Ammon's horn (tissue), 1 donor: ENCODE measurements at places on chromosomes 13 and 19.

GRCh38 chr13:106262886-106263285, 272.6 kb downstream of the EFNB2 start:
- no peak for DNase-seq

- no peak for DNase-seq
Measured at GRCh38 chr13:99434258-99434788, 66.9 kb upstream of the TM9SF2 start.

- no peak for DNase-seq
Measured at GRCh38 chr19:7986321-7987113, 18.9 kb downstream of the ELAVL1 start.

DNA sequence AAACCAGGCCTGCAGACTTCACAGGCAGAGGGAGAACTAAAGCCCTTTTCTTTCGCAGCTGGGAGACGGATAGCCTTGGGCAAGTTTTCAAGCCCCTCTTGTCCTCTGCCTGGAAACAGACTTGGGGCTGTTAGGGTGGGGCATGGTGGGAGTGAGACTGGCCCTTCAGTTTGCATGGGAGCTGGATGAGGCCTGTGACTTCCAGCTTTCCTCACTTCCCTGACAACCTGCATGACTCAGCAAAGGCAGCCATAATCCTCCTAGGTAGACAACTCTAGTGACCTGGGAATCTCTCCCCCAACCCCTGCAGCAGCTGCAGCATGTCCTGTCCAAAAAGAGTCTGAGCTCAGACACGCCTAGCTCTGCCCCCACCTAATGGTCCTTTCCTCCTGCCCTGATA, 93.0 kb downstream of the POSTN start:
- DNase-seq: no peak

DNA sequence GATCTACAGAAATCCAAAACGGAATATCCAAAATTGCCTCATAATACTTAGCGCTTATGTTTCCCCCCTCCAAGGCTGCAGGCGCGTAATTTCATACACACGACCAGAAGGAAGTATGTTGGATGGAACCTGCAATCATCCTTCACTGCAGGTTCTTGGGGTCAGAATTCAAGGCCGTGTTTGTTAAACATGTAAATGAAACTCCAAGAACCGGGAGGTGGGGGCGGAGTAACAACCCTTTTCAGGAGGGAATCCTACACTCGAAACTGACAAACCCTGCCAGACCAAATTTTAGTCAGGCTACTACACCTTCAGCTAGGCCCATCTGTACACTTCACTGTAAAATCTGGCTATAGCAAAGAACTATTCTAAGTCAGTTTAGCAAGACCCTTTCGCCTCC, 1.3 kb downstream of the ZNF607 start:
- peak; percentile 2 for DNase-seq

DNA sequence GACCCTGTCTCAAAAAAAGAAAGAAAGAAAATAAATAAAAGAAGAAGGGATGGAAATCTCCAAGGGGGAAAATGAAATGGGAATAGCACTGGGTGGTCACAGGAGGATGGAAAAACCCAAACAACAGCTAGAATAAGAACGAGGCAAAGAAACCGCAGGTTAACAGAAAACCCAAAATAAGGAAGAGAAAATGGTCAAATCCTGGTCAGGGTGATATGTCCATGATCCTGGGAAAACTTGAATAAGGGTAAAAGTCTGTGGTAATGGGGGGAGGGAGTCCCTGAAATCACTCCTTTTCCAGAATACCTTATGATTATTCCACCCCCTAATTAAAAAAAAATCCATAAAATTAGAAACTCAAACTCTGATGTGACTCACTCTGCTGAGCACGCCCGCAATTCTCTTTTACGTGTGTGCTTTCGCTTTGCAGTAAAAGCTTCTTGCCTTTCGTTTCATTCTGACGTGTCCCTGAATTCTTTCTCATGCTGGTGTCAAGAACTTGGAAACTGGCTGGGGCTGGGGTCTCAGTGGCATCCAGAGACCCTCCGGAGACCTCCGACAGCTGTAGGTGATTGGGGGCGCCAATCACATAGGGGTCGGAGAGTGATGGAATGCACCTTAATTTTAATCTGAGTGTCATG, 4.3 kb upstream of the NAXD start:
- no peak for DNase-seq

- no peak for DNase-seq
Measured at GRCh38 chr19:51664997-51665396, 18.4 kb upstream of the SIGLEC14 start.

GRCh38 chr19:48182434-48182833, 12.0 kb downstream of the ZSWIM9 start:
- DNase-seq: no peak

GRCh38 chr13:36344886-36345437, 1.2 kb downstream of the SPART start:
- peak; percentile 31 for DNase-seq

- no peak for DNase-seq
Measured at GRCh38 chr13:105116966-105117365, 1418.5 kb downstream of the EFNB2 start.

- peak; percentile 12 for DNase-seq
Measured at GRCh38 chr13:43880214-43880855, 631 bp downstream of the LACC1 start.

DNA sequence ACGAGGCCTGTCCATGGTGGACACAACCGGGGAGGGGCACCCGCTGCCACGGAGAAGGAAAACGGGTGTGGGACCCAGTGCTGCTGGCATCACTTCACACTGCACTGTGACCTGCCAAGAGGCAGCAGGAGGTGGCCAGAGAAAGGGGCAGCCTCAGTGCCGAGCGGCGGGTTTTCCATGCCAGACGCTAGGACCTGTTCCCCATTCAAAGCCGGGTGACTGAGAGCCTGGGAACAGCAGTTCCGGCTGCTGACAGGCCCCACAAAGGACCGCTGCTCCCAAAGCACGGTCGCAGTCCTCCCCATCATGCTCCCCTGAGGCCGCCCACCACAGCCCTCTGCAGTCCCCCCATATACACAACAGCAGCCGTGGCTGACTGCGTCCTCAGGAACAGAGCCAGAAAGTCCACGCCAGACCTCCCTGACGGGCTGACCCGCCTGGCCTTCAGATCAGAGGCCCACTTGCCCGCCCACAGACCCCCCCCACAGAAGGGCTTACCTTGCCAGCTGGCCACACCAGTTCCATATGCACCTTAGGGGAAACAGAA, 5.4 kb downstream of the AKAP8 start:
- DNase-seq: no peak

GRCh38 chr13:34371645-34372395, 553.9 kb downstream of the RFC3 start:
- no peak for DNase-seq

- DNase-seq: no peak
Measured at GRCh38 chr19:57374179-57374578, 10.8 kb downstream of the TRAPPC2B start.

- no peak for DNase-seq
Measured at GRCh38 chr19:19033176-19033425, 216 bp downstream of the SUGP2 start.

GRCh38 chr13:57137585-57137984, 3.1 kb upstream of the PRR20A start:
- DNase-seq: no peak

GRCh38 chr13:77832339-77833100, 86.1 kb downstream of the EDNRB start:
- DNase-seq: peak; percentile 71

GRCh38 chr13:96898212-96898611, 96.1 kb downstream of the OXGR1 start:
- DNase-seq: no peak

GRCh38 chr19:10027158-10027997, 14.1 kb downstream of the RDH8 start:
- DNase-seq: peak; percentile 94

GRCh38 chr19:670609-671075, 5.5 kb upstream of the FSTL3 start:
- no peak for DNase-seq
